H1 (cell line): ENCODE measurements at places on chromosomes 16 and 17.
A peak's percentile ranks its signal among the peaks of the same experiment; 100 is the strongest.

DNA sequence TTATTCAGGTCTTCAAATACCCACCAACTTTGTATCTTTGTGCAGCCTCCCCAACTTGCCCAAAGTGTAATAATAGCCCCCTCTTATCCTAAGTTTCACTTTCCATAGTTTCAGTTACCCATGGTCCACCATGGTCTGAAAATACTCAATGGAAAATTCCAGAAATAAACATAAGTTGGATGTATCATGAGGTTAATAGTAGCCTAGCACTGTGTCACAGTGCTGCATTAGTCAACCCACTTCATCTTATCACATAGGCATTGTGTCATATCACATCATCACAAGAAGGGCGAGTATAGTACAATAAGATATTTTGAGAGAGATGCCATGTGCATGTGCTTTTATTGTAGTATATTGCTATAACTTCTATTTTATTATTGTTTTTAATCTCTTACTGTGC, 21.9 kb downstream of the OMG start:
- no peak for DNase-seq

GRCh38 chr16:3112881-3113574, 642 bp downstream of the ZNF205 start:
- no peak for DNase-seq

- no peak for DNase-seq
Measured at GRCh38 chr17:59002126-59002525, 104.6 kb downstream of the TRIM37 start.

DNA sequence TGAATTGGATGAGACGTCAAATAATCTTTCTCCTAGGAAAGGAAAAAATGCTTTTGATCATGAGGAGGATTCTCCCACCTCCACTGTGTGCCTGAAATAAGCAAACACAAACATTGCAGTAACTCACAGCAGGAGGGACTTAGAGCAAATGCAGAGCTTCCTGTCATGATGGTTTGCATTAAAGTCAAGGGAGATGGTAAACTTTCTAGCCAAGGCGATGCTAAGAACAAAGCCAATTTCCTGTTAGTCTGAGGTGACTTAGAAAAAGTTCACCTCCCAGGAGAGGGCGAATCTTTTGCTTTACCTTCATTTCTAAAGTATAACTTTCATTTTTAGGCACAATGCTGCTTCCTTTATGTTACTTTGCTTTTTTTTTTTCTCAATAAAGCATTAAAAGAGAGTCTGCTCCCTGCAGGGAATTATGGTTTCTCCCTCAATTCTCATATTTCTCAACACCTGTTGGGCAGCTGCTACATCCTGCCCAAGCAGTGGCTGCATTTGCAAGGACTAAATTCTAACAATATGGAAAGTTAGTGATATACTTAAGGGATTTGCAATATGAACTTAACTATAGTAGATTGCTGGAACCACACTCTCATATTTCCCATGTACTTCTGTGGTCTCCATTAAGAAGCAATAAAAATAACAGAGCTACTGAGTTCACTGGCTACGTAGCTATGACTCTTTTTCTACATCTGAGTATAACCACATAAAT, 175.6 kb downstream of the PCTP start:
- no peak for DNase-seq

DNA sequence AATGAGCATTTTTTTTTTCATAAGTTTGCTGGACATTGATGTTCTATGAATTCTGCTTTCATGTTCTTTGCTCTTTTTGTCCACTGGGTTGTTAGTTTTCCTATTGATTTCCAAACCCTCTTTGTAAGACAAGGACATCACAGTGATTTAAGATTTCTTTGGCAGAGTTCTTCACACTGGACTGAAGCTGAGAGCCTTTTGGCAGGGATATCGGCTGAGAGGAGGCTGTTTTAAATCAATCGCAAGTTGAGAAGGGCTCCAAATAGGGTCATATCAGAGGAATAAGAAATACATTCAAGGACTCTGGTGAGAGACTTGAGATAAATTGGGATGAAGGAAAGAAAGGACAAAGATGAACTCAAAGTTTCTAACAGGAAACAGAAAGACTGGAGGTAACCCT, 165.8 kb upstream of the AXIN2 start:
- DNase-seq: no peak

GRCh38 chr16:83568345-83568744, 239.4 kb upstream of the HSBP1 start:
- DNase-seq: no peak

- DNase-seq: no peak
Measured at GRCh38 chr17:65433592-65433991, 127.9 kb downstream of the AXIN2 start.

DNA sequence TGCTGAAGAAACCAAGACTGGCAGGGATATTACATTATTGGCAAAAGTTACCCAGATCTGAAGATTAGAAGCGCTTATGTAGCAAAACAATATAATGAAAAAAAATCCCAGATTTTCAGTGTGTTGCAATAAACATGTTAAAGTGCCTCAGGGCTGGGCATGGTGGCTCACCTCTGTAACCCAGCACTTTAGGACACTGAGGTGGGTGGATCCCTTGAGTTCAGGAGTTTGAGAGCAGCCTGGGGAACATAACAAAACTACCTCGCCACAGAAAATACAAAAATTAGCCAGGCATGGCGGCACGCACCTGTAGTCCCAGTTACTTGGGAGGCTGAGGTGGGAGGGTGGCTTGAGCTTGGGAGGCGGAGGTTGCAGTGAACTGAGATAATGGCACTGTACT, 6.8 kb downstream of the ZNF207 start:
- no peak for DNase-seq

GRCh38 chr17:14082848-14083247, 13.5 kb downstream of the COX10 start:
- DNase-seq: no peak

DNA sequence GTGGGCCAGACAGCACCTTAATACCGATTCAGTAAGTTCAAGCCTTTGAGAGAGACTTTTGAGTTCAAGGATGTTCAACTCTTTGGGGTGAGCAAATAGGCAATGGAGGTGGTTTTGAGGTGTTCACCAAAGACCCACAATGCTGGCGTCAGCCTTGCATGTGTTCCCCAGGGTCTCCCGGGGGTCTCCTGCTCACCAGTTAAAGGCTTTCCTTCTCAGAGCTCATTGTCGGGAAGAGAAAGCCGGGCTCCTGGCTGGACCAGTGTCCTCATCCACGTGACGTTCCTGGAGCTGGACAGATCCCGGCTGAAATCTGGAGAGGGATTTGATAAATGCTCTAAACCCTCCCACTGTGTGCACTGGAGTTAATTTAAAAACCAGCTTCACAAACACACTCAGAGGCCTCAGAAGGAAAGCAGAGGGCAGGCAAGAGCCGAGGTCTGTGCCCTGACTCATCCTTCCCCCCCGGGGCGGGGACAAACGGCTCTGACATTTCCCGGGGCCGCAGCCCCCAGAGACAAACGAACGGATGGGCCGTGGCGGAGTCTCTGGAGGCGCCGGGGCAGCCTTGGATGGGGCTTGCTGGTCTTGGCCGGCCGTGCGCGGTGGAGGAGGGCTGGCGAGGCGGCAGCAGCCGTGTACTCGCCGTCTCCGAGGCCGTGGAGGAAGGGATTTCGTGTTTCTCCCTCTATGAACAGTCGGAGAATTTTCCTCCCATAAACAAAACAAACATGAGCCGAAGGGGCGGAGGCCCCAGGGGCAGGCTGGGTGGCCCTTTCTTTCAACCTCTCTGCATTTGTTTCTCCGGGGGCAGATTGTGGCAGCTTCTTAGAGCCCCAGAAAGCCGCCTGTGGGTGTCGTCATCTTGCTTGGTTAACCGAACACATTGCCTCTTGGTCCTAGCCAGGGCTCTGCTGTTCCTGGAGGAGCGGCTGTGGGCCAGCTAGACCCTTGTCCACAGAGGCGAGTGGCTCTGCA, 94.2 kb downstream of the NTN1 start:
- DNase-seq: peak; percentile 41

- DNase-seq: no peak
Measured at GRCh38 chr16:89691986-89692569, 5.6 kb downstream of the CDK10 start.

DNA sequence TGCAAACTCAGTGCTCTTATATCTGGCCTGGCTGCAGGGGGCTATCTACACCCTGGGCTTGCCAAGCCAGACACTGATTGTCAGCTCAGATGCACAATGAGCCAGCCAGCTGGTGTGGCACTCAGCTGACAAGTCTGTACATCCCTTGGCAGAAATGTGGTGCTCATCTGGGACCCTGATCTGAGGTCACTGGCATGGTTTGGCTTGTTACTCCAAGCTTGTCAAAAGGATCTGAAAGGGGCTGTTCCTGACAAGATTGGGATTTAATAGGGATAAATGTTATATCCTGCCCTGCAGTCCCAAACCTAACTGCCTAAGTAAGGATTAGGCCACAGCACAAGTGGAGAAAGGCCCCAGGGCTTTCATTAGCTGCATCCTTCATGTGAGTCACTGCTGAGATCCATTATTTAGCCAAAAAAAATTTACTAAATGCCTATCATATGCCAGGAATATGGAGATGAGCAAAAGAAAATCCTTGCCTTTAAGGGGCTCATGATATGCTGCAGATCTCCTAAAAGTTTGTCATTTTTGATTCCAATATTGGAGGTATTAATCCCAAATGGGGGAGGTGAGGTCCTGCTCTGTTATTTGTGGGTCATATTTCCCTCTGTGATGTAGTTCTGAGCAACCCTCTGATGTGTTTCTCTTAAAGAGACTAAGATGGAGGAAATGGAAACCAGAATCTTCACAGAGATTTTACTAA, 6.3 kb downstream of the SLC6A2 start:
- DNase-seq: no peak

- no peak for DNase-seq
Measured at GRCh38 chr17:60314423-60314822, 77.5 kb downstream of the USP32 start.

DNA sequence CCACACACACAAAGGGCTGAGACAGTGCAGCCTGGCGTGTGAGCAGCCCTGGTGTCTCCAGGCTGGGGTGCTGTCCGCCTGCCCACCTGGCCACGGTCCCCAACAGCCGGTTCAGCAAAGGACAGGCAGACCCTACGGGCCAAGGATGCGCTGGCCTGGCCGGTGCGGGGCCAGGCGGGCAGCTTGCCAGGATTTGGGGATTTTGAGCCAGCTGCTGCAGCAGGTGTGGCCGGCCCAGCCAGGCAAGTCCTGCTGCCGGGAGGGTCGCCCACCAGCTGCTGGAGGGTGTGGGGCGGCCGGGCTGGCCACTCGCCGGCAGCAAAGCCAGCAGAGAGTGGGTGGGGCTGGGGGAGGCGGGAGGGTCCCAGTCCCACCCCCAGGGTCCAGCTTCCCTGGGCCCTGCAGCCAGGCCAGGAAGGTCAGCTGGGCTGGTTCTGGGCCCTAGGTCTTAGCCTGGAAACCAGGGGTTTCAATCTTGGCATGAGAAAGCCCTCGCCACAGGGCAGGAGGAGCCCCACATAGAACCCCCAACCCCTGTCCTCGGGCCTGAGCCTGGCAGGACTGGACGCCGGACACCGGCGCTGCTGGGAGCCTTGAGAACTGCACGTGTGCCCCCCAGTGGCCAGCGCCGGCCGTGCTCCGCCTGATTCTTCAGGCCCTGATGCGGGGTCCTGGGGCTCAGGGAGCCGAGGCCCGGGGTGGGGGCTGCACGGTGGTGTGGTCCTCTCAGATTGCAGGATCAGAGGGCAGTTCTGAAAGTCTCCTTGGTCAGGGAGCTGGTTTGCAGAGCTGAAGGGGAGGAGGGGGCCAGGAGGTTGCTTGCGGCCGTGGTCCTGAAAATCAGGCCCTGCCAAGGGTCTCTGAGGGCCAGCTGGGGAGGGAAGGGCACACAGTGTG, 17.6 kb upstream of the SSTR5 start:
- DNase-seq: peak; percentile 92

DNA sequence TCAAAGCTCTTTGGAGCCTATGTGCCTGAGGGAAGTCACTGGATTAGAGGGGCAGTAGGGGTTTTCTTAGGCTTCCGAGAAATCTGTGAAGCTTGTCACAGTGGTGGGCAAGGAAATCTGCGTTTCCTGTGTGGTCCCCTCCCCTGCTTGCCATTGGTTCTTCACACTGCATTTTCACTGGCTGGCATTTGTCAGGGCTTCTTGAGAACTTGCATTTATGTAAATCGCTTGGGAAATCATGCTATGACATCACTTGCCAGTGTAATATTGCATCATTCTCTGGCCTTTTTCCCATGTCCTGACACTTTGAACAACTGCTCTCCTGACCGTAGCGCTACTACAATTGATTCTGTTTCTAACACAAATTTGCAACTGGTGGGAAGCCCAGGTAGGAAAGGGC, 1.8 kb downstream of the CACNG3 start:
- no peak for DNase-seq

DNA sequence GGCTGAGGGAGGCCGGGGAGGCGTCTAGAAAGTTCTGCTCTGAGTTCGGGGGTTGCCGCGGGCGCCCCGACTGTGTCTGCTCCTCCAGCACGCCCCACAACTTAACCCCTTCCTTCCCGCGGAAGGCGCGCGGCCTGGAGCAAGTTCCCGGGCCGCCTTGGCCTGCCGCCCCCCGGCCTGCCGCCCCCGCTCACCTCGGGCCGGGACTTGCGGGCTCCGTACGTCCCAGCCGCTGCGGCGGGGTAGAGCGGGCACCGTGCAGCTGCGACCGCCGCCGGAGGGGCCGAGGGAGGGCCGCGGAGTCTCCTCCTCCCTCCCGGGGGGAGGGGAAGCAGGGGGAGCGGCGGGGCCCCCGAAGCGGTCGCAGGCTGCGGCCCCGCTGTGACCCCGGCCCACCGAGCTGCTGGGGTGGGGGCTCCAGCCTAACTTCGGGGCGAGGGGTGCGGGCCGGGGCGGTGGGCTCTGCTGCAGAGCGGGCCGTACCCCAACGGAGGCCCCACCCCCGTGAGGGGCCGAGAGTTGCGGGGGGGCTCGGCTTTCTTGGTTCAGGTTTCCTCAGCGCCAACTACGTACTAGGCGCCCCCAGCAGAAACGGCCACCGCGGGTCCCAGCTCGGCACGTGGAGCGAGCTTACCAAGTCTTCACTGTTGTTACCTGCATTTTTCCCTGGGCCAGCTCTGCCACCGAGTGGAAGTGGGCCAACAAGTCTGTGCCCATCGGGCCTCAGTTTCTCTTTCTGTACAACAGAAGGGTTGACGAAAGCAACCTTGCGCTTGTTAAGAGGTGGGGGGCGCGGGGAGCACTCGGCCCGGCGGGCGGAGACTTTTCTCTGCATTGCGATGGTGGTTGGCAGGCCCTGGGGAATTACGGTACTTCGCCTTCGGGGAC, at the start of gene CCDC102A:
CCDC102A (minus strand) TSS at position 266 of the 888 bp plus-strand sequence. CDS start 7,394 bp downstream, outside the sequence.
- no peak for DNase-seq

DNA sequence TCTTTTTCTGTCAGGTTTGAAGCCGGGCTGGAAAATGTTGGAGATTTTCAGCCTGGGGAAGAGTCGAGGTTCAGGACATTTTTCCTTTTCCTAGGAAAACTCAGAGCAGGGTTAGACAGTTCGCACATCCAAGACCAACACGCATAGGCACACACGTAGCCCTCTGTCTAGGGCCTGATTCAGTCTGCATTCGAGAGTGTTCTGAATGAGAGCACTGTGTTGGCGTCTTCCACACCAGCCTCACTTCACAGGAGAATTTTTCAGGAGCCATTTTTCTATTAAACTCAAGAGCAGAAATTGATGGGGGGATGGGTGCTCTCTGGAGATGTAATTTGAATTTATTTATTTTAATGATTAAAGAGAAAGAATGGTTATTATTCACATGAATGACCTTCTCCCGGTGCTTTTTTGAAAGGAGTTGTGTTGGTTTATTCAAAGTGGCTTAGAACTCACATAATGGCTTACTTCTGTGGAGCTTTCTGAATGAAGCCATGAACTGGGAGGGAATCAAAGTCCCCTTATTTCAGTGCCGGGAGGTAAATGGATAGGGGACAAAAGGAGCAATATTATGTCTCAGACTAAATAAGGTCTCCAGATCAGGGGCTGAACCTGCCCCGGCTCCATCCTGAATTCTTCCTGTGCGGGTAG, 194.3 kb downstream of the CCDC182 start:
- no peak for DNase-seq

- no peak for DNase-seq
Measured at GRCh38 chr17:30975042-30975820, 4.4 kb downstream of the RNF135 start.

GRCh38 chr17:6941989-6942388, 53.9 kb upstream of the ALOX12 start:
- no peak for DNase-seq
